ENCODE measurements at places on chromosomes 3 and 15. TPM values are rescaled to one million over a fixed set of nuclear protein-coding genes. Genes with fewer than 3 reads are reported as not detected.

GABRA5 gene
- not detected for total RNA-seq

DNA sequence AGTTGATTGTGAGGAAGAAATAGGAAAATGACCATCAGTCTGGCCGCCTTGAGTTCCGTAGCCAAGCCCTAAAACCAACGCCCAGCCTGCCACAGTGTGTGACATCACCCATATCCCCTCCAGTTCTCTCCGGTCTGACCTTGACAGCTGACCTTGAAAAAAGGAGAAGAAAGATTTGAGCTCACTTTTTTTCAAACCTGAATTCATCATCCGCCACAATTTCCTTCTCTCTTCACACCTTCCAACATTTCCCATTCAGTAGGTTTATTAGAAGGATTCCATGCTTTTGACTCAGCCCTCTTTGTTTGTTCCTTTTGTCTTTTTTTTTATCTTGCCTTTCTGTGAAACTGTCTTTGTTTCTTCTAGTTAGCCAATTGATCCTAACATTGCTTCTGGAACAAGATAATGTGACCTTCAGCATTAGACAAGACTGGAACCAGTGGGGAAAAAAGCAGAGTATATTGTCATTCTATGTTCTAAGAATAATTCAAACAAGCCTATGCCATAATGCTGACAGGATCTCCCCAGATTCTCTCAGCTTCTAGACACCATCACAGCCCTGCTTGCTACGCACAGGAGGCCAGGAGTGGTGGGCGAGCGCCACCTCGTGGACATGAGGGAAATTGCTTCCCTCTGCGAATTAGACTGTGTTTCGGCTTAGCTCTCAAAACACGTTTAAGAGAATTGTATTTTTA lies 283.1 kb downstream of the FGF12 start:
- DNase-seq, result peak; percentile 18

- no peak for DNase-seq
Measured at GRCh38 chr3:71543371-71544016, 40.0 kb downstream of the FOXP1 start.

GRCh38 chr15:53681056-53681455 lies 78.4 kb downstream of the WDR72 start:
- DNase-seq, result no peak

DNA sequence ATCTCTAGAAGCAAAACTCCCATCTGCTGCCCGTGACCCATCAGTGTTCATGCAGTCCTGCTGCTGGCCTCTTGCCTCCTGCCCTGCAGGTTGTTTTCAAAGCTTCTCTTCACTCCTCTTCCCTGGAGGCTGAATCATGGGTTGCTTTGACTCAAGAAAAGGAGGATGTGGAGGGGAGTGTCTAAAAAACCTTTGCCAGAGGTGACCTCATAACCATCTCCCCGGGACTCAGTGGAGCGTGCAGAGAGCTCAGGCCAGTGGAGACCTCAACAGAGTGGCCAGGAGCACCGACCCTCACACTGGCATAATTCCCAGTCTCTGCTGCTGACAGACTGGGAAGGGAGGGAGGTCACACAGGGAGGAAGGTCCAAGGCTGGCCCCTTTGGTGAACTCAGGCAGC lies 60.9 kb upstream of the ITGA11 start:
- no peak for DNase-seq

IGSF10 gene
- total RNA-seq, result 5.4 TPM

DNA sequence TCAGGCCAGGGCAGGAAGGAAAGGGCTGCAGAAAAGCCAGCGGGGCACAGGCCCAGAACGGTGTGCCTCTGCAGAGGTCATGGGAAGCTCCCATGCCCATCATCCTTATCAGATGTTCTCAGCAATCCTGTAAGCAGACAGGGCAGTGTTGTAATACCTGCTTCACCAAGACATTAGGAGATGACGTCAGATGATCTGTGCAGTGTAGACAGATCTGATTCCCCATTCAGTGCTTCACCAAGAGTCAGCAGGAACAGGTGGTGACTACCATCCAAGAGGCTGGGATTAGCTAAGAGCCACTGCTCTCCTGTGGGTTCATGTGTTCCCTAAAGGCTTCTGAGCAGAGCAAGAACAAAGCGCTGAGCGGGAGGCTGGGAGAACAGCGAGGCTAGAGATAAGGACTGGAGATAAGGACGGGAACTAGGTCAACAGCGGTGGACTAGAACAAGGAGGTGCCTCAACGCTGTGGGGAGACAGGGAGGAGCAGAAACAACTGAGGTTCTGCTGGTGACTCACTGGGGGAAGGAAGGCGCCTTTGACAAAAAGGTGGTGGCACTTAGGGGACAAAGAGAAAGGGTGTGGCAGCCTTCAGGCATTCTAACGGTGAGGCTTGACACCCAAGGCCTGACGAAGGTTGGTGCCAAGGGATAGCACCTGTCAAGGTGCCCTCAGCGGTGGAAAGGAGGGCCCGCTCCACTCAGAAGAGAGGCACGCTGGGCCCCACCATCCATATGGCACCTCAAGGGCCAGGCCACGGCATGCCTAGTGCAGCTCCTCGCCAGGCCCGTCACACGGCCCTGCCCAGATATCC lies 28.4 kb downstream of the CCDC12 start:
- peak; percentile 91 for DNase-seq

DNA sequence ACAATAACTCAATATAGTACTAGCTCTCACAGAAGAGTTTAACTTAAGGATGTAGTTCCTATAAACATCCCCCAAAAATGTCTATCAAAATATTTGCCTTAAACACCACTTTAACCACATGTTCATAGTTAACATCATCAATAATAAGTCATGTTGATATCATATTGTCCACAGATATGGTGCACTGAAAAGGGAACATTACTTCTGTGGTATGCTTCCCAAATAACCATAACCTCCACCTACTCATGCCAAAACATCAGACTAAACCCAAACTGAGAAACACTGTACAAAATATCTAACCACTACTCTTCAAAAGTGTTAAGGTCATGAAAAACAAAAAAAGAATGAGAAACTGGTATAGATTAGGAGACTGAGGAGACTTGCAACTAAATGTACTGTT lies 32.9 kb downstream of the SLC4A7 start:
- no peak for DNase-seq

- DNase-seq, result no peak
Measured at GRCh38 chr3:45884368-45885201, 1.8 kb upstream of the CCR9 start.

DNA sequence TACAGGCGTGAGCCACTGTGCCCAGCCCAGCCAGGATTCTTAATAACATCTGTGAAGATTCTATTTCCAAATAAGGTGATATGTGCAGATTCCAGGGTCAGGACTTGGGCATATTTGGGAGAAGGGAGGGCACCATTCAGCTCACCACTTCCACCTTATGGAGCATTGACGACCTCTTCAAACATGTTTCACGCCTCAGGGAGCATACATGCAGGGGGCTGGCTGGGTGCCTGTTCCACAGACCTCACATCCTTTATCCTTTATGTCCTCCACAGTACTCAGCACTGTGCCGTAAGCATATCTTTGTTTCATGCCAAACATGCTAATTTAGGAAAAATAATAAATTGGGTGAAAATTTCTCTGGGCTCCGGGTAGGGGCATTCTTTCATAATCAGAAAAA lies 229.0 kb downstream of the THSD4 start:
- DNase-seq, result no peak

DLEC1 gene
- 0.18 TPM for total RNA-seq

FAM107A gene
- 26.8 TPM for total RNA-seq

GRCh38 chr3:140135461-140135860 lies 200.5 kb downstream of the CLSTN2 start:
- no peak for DNase-seq

GRCh38 chr15:61656391-61656790 lies 403.9 kb downstream of the VPS13C start:
- no peak for DNase-seq

DNA sequence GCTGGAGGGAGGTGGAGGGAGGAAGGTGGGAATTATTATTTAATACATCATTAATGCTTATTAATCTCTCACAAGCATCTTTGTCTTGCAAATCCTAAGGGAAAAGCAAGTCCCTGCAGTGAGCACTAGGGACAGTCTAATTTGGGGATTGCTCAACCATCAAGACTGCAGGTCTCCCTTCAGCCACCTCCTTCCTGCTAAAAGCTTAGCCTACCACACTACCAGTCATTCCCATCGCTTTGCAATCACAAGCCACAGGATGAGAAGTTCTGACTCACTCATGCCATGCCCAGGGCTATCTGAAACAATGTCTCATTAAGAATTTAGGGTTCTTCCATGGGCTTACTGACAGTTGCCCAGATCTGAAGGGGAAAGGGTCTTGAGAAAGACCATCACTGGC lies 51.0 kb upstream of the EIF1B start:
- no peak for DNase-seq

DNA sequence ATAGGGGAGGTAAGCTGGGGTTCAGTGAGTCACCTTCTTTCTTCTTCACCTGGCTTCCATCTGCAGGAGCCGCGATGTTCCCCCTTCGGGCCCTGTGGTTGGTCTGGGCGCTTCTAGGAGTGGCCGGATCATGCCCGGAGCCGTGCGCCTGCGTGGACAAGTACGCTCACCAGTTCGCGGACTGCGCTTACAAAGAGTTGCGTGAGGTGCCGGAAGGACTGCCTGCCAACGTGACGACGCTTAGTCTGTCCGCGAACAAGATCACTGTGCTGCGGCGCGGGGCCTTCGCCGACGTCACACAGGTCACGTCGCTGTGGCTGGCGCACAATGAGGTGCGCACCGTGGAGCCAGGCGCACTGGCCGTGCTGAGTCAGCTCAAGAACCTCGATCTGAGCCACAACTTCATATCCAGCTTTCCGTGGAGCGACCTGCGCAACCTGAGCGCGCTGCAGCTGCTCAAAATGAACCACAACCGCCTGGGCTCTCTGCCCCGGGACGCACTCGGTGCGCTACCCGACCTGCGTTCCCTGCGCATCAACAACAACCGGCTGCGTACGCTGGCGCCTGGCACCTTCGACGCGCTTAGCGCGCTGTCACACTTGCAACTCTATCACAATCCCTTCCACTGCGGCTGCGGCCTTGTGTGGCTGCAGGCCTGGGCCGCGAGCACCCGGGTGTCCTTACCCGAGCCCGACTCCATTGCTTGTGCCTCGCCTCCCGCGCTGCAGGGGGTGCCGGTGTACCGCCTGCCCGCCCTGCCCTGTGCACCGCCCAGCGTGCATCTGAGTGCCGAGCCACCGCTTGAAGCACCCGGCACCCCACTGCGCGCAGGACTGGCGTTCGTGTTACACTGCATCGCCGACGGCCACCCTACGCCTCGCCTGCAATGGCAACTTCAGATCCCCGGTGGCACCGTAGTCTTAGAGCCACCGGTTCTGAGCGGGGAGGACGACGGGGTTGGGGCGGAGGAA lies 2.6 kb downstream of the ISLR2 start:
- DNase-seq, result no peak

PLA2G4D gene
- not detected for total RNA-seq

SLC22A13 gene
- 1.4 TPM for total RNA-seq

DNA sequence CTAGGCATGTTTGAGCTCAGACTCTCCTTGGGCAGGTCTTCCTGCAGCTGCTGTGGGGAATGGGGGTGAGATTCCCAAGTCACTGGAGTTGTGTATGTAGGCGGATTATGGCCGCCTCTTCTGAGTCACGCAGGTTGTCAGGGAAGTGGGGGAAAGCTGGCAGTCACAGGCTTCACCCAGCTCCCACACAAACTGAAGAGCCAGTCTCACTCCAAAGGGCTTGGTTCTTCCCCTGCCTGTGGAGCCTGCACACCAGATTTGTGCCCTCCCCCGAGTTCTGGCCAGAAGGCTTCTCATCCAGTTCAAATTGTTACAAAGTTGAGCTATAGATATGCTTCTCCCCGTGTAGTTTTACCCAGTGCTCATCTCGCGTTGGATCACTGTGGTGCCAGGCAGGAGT lies 53.5 kb downstream of the CPNE4 start:
- DNase-seq, result no peak

AADACL2 gene
- total RNA-seq, result not detected

- no peak for DNase-seq
Measured at GRCh38 chr15:47551079-47551478, 166.2 kb upstream of the SEMA6D start.

DNA sequence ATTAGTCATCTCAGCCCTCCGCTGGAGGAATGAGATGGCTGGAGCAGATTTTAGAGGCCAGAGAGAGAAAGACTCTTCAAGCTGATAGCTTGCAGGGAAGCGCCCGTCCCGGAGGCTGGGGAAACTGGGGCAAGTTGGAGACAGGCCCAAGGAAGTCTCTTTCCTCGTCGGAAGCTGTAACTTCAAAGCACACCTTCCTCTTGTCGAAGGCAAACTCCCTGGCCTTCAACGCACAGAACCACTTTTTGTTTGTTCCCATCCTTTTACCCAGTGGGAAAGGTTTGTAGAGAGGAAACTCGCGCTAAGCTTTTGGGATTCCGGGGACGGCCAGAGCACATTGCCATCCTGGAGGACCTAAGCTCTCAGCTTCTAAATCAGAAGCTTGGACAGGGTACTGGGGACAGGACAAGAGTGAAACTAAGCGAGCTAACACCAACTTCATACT lies 900 bp upstream of the EOMES start:
- DNase-seq, result no peak

DNA sequence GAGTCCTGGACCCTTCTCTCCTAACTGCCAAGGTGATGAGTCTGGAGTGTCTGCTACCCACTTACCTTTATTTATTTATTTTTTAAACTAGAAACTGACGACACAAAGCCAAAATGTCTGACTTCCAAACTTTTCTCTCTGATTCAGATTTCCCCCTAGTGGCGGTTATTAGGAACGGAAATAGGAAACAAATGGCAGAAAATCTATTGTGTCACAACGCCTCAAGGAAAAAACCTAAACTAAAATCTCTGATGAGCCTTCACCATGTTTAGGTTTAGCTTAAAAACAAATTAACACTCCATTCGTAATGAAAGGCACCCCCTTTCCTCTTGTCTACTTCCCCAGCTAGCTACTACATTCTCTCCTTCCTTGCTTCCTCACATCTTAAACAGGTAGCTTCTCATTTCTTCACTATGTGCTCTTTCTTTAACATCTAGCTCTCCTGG lies 94.0 kb upstream of the MEX3B start:
- no peak for DNase-seq

DNA sequence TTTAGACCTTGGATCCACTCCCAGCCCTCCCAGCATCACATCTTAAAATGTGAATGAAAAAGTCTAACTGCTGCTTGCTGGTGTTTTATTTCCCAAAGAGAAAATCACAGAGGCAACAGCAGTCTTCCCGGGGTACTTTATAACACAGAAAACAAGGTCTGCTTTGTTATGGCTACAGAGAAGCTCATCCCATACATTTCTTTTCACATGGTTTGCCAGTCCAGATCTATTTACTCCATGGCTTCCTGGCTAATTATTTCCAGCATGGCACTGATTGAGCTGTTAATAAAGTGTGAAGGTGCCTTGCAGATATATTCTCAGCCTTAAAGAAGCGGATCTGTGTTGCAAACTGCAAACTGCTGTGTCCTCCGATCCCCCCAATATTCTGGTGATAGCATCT lies 466.1 kb upstream of the CFAP20DC start:
- no peak for DNase-seq

GRCh38 chr15:101206176-101206591 lies 45.7 kb downstream of the CHSY1 start:
- DNase-seq, result no peak

DNA sequence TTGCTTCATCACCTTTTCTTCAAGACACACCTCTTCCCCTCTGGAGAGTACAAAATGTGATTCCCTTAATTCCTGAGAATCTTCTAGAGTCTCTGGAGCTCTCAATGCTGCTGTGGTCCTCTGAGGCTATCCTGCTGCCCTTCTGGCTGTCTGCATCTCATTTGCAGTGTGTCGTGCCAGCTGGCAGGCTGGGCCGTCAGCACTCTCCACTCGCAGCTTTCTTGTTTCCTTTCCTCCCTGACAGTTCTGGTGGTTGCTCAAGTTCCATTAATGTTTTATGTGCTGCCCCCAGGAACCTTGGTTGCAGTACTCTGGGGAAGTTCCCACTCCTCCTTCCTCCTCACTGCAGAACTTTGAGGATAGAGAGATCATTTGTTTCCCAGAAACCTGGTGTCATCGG lies 210.8 kb upstream of the ROPN1 start:
- DNase-seq, result no peak

ARHGEF26 gene
- 28.0 TPM for total RNA-seq

SEC11A gene
- total RNA-seq, result 35.9 TPM

GBE1 gene
- total RNA-seq, result 15.5 TPM
